HepG2 (cell line): ENCODE measurements at places on chromosomes 4 and X.

DNA sequence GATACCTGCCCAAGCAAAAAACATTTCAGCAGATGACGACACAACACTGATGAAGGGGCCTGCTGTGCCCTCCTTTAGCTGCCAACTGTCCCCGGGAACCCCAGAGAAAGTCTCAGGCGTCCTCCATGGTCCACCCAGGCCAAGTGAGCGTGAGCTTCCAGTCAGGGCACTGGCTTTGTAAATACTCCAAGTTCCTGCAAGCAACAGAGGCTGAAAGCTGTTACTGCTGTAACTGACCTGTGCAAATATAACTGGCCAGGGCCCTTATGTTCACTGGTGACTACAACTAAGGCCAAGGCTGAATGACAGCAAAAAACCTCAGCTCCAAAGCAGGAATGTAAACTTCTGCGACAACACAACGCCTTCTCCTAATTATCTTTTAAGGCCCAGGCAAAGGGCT is 8.2 kb downstream of the WDR1 start:
- DNase-seq, result no peak
- H3K27ac ChIP-seq, result no peak overlapping the region
- no peak overlapping the region for H3K4me3 ChIP-seq
- H3K36me3 ChIP-seq, result peaks cover 83% of the 10 kb centered on the region
- H3K4me1 ChIP-seq, result peaks cover 85% of the 10 kb centered on the region

- no peak overlapping the region for H3K27ac ChIP-seq
- DNase-seq, result no peak
- H3K4me3 ChIP-seq, result no peak overlapping the region
- H3K4me1 ChIP-seq, result no peaks in the 10 kb centered on the region
Observed at GRCh38 chr4:176882206-176882605, 89.5 kb upstream of the VEGFC start.

DNA sequence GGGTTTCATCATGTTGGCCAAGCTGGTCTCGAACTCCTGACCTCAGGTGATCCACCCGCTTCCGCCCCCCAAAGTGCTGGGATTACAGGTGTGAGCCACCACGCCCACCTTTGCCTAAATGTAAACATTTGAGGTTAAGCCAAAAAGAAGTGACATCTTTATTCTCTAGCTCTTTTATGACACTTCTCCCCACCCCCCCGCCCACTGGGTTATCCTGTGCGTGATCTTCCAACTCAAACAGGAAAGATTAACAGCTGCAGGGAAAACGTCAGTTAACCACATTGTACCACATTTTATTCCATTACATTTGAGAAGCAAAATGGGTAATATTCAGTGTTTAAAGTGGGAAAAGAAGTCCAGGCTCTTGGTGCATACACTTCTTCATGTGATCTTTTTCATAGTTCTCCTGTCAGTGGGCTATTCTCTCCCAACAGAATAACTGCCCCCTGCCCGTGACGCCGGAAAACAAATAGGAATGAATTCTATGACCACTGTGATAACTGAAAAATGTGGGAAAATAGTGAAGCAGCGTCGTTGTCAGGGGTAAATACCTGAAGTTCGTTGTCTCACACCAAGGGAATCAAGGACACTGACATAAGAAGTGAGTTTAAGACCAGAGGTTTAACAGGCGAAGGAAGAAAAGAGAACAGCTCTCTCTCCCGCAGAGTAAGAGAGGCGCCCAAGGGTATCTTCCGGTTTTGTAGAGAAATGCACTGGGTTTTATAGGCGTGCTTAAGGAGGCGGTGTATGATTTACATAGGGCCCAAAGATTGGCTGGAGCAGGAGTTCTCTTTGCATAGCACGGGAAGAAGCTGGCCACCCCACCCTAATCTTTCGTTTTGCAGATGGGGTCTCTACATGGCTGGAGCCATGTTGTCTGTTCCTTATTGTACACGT is 9.7 kb upstream of the SRD5A3 start:
- H3K36me3 ChIP-seq, result no peaks in the 10 kb centered on the region
- H3K27ac ChIP-seq, result no peak overlapping the region

GRCh38 chr4:153679486-153679885 is 4.6 kb upstream of the TLR2 start:
- H3K27ac ChIP-seq, result no peak overlapping the region
- peaks cover 2% of the 10 kb centered on the region; the same call in 1 of the 2 replicates for H3K27me3 ChIP-seq
- no peak for DNase-seq
- H3K4me1 ChIP-seq, result no peaks in the 10 kb centered on the region

- H3K27ac ChIP-seq, result no peak overlapping the region
- no peaks in the 10 kb centered on the region for H3K27me3 ChIP-seq
- H3K4me1 ChIP-seq, result no peaks in the 10 kb centered on the region
- DNase-seq, result no peak
- H3K4me3 ChIP-seq, result no peak overlapping the region
Observed at GRCh38 chr4:102352781-102353180, 7.5 kb upstream of the SLC39A8 start.

DNA sequence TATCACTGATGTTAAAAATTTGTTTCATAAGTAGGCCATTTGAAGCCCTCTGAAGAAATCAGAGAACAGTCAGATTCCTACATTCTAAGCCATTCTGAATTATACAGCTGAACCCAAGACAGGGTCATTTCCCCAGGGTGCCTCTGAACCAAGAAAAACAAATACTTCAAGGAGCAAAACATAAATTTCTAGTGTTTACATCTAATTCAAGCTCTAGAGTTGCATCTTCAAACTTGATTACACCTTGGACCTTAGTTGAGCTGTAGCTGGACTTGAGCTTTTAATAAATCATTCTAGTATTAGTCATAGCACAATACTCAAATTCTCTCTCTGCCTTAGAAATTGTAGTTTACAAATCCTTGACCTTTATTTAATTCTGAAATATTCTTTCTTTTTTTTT is 87.6 kb upstream of the IL15 start:
- no peaks in the 10 kb centered on the region for H3K4me1 ChIP-seq
- no peaks in the 10 kb centered on the region for H3K27me3 ChIP-seq
- H3K36me3 ChIP-seq, result no peaks in the 10 kb centered on the region
- no peak overlapping the region for H3K27ac ChIP-seq
- no peak overlapping the region for H3K4me3 ChIP-seq
- DNase-seq, result no peak

DNA sequence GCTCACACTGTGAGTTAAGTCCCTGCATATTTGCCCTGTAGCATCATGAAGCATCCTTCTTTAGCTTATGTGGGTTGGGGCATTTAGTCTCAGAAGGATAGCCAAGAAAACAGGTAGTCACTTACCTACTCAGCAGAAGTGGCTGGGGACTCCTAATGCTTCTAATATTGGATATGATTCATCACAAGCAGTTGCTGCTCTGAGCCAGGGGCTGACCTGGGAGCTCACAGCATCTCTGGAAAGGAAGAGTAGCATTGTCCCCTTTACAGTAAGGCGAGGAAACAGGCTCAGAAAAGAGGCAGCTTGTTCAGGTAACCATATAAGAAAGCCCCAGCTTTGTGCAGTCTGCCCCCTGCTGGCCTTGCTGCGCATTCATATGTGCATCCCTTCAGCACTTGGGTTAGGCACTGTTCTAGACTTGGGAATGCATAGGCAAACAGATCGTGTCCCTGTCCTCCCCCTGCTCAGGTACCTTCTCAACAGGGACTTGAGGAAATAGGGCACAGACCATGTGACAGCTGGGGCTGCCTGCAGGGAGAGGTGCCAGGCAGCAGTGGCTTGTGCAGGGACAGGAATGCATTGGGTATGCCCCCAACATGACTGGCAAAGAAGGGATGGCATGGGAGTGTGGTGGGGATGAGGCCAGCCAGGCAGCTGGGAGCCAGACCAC is 35.7 kb upstream of the TBC1D14 start:
- no peaks in the 10 kb centered on the region for H3K27me3 ChIP-seq
- peaks cover 72% of the 10 kb centered on the region for H3K36me3 ChIP-seq
- H3K4me1 ChIP-seq, result no peaks in the 10 kb centered on the region
- no peak overlapping the region for H3K4me3 ChIP-seq
